ENCODE measurements at places on chromosomes 6 and 20.
A peak's percentile ranks its signal among the peaks of the same experiment; 100 is the strongest.

DNA sequence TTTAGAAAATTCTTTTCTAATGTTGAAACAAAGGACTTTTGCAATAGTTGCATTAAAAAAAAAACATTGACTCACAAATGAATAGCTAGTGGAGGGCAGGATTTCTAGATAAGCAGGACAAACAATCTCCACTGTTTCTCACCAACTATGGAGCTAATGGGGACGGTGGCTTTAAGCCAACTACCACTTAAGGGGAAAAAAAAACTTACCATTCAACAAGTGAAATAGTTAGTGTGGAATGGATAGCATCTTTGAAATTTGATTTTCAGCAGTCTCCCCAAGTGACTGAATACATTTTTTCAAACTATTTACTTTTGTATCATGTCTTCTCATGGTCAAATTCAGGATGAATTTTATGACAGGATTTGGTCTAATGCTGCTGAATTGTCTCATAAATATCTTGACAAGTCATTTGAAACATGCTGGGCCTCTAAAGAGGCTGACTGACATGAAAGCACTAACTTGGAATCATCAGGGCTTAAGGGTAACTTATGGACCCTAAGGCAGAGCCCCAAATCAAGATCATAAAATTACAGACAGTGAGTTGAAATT lies 100.5 kb downstream of the EYA4 start:
- peak; percentile 72 for DNase-seq

GRCh38 chr6:16939839-16940238 lies 162.0 kb upstream of the STMND1 start:
- no peak for DNase-seq

DNA sequence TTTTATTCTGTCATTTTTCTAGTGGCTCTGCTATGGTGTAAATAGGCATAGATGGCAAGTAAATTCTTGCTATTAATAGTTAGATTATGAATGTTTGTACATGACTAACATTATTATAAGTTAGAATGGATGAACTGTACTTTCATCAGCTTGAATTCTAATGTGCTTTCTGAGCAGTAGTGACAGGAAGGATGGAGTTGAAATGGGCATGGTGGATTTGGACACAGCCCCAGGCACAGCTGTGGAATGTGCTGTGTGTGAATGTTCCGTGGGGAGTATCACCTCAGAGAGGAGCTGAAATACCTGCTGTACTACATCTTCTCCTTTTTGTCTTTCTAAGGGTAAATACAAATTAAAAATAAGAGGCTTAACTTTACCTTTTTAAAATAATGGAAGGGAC lies 66.8 kb downstream of the FBXO5 start:
- no peak for DNase-seq

DNA sequence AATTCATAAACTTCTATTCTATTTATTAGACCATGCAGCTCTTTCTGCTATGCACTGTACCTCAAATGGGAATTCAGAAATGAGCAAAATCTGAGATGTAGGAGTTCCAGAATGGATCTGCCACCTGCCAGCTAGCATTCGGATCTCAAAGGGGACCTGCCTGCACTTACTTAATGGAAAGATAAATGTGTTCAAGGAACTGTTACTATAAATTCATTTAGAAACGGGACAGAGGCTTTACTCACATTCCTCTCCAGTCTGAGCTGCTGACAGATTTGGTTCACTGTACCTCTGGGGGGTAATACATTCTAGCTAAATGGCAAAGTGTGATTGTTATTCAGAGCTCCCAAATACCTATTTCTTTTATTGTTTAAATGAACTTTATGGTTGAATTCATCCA lies 384.1 kb downstream of the GRIK2 start:
- DNase-seq = no peak

DNA sequence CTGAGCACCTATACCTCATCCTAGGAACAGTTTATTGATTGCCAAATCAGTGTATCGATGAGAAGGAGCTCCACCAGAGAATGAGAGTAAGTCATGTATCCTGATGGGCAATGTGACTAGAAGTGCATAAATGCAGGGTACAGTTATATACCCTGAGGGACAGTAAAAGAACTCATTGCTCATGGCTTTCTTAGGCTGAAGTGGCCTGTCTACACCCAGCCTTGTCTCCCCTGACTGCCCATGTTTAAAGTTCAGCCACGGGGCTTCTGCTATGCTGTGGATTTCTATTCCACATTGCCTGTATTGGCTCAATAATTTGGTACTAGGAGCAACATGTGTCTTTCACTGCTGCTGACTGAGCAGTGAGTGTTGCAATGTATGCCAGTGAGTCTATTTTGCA lies 400.4 kb upstream of the IMPG1 start:
- DNase-seq = no peak

DNA sequence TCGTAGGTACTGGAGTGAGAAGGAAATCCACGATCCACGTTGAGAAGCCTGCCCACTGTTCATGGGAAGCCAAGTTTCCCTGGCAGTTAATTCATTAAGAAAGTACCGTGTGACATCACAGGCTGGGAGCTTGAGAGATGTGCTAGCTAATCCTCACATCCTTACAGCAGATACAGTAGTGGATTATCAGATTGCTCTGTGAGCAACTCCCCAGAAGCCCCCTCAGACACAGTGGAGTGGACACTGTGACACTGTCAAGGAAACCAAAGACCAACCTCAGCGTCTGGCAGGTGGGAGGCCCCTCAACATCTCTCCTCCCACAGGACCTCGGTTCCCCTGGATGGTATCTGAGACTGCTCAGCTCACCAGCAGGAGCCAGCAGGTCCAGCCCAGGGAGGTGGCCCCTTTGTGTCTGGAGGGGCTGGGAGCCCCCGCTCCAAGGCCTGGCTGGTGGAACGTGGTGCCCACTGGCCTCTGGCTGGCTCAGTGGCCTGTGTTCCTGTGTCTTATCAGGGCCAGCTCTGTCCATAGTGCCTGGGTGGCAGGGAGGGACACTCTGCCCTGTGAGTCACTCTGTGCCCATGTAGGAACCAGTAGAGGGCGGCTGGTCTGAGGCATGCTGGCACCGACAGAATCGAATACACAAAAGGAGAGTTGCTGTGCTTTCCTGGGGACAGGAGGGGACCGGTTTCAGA lies 7.2 kb downstream of the PYGB start:
- DNase-seq = no peak
